ENCODE measurements at places on chromosomes 7 and 10.
A peak's percentile ranks its signal among the peaks of the same experiment; 100 is the strongest.

DNA sequence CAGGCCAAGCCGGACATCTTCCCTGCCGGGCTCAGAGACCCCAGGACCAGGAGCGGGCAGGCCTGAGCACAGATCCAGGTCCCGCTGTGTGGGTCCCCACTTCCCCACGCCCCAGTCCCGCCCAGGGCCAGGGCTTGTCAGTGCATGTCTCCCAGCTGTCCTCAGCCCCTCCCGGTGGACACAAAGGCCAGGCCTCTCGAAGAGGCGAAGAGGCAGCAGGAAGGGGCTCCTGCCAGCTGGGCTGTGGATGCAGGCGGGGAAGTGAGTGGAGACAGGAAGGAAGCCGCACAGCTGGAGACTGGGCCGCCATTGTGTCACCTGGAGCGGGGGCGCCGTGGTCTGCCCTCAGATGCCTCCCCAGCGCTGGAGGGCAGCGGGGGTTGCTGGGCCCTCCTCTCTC lies 4.8 kb downstream of the GRIFIN start:
- peak; percentile 19 for DNase-seq

GRCh38 chr7:46720761-46721160 lies 799.7 kb upstream of the IGFBP3 start:
- DNase-seq, result no peak

DNA sequence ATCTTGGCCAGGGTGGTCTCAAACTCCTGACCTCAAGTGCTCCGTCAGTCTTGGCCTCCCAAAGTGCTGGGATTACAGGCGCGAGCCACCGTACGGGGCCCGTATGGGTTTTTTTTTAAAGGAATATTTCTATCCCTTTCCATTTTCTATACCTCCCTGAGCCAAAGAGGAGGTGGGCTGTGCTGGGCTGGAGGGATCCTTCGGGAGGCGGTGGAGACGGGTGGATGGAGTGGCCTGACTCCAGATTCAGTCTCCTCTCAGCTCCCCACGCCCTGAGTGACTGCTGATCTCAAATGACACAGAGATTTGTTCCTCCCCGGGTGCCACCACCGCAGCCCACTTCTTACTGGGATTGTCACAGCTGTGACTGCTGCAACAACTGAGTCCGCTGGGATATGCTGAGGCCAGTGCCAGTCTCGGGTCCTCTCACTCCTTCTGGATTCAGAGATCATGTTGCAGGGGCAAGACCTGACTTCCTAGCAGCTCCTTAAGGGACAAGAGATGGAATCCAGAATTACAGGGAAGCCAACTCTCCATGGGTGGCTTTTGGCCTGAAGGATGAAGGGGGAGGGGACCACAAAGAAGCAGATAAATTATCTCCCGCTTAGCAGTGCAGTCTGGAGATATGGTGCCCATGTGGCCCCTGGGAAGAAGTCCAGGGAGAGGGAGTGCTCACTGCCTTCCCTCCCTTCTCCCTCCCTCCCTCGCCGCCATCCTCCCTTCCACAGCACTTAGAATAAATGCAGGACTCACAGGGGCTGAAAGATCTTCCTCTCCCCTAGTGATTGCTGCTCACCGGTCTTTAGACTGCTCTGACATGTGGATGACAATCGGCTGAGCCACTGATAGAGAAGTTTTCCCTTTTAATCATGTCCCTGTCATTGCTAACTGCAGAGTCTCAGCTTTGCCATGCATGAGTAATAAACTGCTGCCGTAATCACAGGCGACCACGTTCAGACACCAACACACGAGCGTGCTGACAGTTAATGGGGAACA lies 14.3 kb downstream of the GALNT17 start:
- DNase-seq, result no peak

GRCh38 chr7:91993976-91994375 lies 53.3 kb downstream of the AKAP9 start:
- no peak for DNase-seq

DNA sequence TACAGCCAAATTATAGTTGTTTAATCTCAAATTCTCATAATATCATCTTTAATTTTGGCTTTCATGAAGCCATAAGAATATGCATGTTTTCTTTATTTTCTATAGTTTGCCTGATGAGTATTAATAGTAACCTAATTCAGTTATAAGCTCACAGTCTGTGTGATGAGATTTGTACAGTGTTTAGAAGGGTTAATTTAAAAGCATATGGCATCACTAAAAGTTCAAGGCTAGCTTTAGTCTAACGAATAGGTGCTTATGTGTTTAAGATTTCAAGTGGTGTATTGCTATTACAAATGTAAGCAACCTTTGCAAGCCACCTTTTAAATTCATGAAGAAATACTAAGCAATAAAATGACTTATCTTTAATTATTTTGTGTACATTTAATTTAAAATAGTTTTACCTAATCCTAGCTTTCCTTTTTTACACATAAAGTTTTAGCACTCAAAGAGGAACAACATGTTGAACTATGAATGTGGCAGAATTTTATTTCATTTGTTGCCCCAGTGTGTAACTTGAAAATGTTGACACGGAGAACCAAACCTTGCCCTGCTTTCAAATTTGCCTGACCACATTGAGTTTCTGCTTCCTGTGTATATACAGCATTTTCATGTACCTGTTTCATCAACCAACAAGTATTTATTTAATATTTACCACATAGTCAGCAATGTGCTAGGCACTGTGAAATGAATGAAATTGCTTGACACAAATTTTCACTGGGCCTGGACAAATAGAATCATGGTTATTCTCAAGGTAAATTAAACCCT lies 41.5 kb downstream of the TET1 start:
- no peak for DNase-seq

GRCh38 chr7:151590850-151591771 lies 71.4 kb upstream of the RHEB start:
- no peak for DNase-seq

- no peak for DNase-seq
Observed at GRCh38 chr10:29668628-29669027, 33.9 kb upstream of the SVIL start.

DNA sequence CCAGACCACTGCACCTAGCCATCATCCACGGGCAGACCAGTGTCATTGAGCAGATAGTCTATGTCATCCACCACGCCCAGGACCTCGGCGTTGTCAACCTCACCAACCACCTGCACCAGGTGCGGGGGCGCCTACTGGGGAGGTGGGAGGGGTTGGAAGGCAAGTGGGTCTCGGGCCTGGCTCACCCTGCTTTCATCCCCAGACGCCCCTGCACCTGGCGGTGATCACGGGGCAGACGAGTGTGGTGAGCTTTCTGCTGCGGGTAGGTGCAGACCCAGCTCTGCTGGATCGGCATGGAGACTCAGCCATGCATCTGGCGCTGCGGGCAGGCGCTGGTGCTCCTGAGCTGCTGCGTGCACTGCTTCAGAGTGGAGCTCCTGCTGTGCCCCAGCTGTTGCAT lies 4.6 kb downstream of the NFKB2 start:
- no peak for DNase-seq

GRCh38 chr10:78991187-78991586 lies 77.6 kb upstream of the ZMIZ1 start:
- DNase-seq, result no peak

- no peak for DNase-seq
Observed at GRCh38 chr7:117135553-117135891, 182.2 kb downstream of the ST7 start.

- no peak for DNase-seq
Observed at GRCh38 chr10:43222210-43222720, 44.6 kb downstream of the RASGEF1A start.

DNA sequence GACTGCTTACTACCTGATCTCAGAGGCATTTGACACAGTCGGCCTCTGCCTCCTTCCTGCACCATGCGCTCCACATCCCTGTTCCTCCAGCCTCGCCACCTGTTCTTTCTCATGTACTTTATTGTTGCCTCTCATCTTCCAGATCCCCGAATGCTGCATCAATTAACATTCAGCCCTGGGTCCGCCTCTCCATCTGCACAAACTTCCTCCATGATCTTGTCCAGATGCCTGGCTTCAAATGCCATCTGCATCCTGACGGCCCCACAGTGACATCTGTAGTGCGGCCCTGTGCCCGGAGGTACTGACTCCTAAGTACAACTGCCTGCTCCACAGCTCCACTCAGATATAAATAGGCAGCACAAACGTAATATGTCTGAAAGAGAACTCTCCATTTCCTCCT lies 51.2 kb upstream of the STK17A start:
- DNase-seq, result peak; percentile 98

- DNase-seq, result no peak
Observed at GRCh38 chr7:104927055-104927454, 87.0 kb upstream of the KMT2E start.

GRCh38 chr10:128429321-128429720 lies 303.1 kb upstream of the MKI67 start:
- no peak for DNase-seq

GRCh38 chr7:92680442-92680841 lies 90.3 kb upstream of the FAM133B start:
- DNase-seq, result peak; percentile 20

GRCh38 chr7:158814637-158815036 lies 14.7 kb downstream of the ESYT2 start:
- no peak for DNase-seq

DNA sequence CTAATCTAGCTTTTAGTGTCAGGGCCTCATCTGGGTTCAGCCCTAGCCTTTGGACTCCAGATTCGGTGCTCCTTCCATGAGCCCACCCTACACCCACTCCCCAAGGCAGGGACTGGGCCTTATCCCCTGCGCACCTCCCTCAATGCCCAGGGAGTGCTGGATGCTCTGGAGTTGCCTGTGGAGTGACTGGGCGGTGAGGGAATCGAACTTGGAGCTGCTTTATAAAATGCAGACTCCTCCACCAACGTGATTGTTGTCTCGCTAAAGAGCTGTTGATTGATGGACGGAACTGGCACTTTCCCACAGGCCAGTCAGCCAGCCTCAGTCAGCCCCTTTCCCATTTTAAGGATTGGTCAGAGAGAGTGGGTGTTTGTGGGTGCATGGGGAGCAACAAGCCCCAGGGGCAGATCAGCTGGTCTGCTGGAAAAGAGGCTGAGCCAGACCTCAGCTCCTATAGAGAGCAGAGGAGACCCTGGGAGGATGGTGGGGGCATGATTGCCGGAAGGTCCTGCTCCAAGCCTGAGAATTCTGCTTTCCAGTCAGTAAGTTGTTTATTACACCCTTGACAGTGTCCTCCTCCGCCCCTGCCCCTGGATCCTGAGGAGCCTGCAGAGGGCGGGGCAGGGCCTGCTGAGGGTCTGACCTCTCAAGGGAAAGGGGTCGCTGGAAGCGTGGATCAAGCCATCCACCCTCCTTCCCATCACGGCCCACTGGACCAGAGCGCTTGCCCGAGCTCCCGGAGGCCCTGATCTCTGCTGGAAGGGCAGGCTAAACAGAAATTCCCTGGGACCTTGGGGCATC lies 16.7 kb downstream of the UNC5B start:
- DNase-seq, result no peak

GRCh38 chr10:73517166-73517888 lies 21.5 kb upstream of the PPP3CB start:
- no peak for DNase-seq

- no peak for DNase-seq
Observed at GRCh38 chr7:111987115-111987826, 218.9 kb downstream of the DOCK4 start.

GRCh38 chr10:30184397-30185033 lies 125.1 kb upstream of the JCAD start:
- DNase-seq, result no peak

GRCh38 chr7:4177001-4177400 lies 505.1 kb upstream of the FOXK1 start:
- no peak for DNase-seq

DNA sequence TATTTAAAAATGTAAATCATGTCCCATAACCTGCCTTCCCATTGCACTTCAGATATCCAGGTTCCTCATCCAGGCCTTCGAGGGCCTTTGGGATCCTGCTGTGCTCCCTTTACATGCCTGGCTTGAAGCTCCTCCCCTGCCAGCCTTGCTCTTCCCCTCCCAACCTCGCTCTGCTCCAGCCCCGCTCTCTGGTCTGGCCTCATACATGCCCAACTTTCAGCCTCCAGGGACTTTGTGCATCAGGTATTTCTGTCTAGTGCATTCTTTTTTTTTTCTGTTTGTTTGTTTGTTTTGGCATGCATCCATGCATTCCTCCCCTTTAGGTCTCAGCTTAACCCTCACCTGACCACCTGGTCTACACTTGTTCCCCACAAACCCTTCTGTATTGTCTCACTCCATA lies 160.3 kb downstream of the SNX10 start:
- no peak for DNase-seq

- DNase-seq, result no peak
Observed at GRCh38 chr10:78746155-78746763, 322.5 kb upstream of the ZMIZ1 start.

GRCh38 chr7:142739923-142740492 lies 9.3 kb upstream of the PRSS1 start:
- DNase-seq, result peak; percentile 11

GRCh38 chr10:14884082-14884481 lies 5.4 kb downstream of the SUV39H2 start:
- no peak for DNase-seq

GRCh38 chr7:70053989-70054388 lies 455.7 kb downstream of the AUTS2 start:
- no peak for DNase-seq

DNA sequence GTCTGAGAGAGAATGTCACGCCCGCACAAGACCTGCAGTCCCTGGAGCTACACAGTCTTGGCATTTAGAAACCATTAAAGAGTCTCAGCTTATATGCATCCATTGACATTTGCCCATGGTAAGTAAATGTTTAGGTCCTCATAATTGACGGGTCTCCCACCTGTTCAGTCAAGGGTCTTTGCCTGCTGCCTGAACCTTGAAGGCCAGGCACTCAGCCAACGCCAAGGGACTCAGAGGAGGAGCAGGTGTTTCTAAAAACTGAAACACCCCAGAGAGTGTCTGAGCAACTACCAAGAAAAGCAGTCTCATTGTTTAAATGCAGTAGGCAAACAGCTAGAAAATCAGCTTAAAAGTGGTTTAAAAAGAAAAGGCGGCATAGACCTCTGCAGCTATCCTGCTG lies 264.7 kb upstream of the AKR1E2 start:
- DNase-seq, result peak; percentile 34

DNA sequence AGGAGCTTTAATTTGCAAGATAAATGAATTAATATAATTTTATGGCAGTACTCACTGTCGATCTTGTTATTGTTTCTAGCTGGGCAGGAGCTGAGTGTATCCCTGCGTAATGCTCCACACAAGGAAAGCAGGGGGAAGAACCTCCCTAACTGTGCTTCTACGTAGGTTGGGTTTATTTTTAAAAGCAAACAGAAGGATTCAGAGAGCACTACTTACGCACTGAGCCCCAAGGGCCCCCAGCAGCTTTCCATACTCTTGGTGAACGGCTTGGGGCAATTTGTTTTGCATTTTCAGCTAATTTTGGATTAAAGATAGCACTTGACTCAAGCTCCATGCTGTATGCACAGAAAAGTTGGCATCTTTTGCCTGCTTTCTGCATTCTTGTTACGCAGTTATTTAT lies 9.6 kb downstream of the DUSP5 start:
- DNase-seq, result no peak

DNA sequence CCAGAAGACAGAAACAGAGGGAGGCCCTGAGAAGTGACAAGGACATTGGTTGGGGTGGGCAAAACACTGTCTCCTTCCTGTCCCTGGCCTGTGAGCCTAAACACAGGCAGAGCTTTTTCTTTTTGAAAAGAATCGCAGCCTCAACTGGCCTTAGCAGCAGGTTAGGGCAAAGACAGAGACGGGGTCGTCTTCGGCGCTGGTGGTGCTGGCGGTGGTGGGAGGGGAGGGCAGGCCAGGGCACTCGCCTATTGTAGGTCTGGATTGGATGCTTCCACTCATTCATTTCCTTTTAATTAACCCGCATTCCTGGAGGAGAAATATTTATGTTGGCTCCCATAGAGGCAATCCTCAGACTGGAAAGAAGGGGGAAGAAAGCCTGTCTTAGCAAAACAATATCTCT lies 22.6 kb downstream of the WNT8B start:
- no peak for DNase-seq
